ENCODE measurements at places on chromosomes 12 and 14.

DNA sequence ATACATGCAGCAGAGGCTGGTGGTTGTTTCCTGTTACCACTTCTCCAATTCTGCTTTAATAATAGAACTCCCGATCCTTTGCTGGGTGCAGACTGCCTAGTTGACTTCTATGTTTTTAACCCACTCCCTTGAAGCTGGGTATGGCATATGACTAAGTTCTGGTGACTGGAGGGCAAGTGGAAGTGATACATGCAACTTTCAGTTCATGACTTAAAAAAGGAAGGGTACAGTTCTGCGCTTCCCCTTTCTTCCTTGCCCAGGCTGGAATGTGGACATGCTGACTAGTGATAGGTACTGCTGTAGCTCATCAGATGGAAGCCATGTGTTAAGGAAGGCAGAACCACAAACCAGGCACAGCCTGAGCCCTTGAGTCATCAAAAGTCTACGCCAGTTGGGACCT is 2.4 kb upstream of the A2M start:
- DNase-seq, result no peak

GRCh38 chr14:61950340-61950739 is 188.1 kb downstream of the SNAPC1 start:
- no peak for DNase-seq

DNA sequence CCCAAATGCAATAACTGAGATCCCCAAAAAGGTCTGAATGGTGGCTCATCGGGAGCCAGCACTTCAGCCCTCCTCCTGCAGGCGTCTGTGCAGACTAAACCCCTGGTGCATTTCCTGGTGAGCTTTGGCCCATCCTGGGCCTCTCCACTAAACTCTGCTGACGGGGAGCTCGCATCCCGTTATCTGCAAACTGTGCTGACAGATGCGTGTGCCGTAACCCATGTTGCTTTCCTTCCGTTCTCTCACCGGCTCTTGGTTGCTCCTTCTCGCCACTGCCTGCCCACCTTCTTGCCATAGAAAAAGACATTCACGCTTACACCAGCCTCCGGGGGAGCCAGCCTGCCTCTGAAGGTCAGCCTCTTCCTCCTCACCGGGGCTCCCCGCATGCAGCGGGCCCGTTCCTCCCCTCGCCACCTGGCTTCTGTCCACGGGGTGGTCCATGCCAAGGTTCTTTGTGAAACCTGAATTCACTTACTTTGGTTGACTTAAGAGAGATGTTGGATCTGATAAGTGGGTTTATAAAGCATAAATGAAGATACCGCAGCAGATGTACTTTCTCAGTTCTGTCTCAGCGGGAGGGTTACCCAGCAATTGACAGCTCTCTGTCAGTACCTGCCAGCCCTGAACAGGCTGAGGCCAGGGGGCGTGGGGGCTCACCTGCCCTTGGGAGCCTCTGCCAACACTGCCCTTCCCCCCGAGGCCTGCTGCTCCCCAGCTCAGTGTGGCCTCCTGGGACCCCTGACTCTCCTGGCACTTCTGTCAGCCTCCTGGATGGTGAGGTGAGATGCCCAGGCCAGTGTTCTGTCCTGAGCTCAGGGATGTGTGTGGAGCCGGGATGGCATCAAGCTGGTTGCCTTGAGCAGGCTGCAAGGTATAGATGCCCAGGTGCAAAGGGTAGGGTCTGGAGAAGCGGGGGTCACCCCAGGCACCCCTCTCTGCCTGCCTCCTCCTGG is 14.2 kb downstream of the ZFYVE21 start:
- no peak for DNase-seq

GRCh38 chr14:53110096-53110495 is 43.0 kb downstream of the DDHD1 start:
- DNase-seq, result peak; percentile 45

DNA sequence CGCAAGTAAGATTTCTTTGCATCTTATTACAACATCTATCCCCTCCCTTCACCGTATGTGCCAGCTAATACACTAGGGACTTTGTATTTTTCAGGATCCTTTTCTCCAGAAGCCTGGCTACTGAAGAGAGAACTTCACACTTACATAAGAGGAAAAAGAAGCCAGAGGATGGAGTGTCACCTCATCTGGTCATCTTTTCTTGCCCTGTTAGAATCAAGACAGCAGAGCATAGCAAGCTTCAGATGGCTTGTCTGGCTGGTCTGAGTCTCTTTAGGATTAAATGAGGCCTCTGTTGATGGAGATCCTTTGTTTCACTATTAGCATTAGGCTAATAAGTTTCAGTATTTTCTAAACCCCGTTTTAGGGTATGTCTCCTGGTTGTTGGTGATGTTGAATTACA is 14.4 kb upstream of the AACS start:
- no peak for DNase-seq

Data from T-helper 1 cell (primary cell).